ENCODE measurements at places on chromosomes 7 and 10.

GRCh38 chr7:138668229-138668596, 32.9 kb downstream of the SVOPL start:
- no peak for DNase-seq

- DNase-seq: no peak
These were observed 136.3 kb upstream of the ANK3 start for GRCh38 chr10:60525716-60526585.

GRCh38 chr10:132248455-132249225, 59.1 kb downstream of the STK32C start:
- DNase-seq: peak; percentile 74

- no peak for DNase-seq
These were observed 171.6 kb downstream of the PIP4K2A start for GRCh38 chr10:22542773-22543172.

GRCh38 chr10:69375307-69376151, 41.2 kb downstream of the TACR2 start:
- no peak for DNase-seq

- no peak for DNase-seq
These were observed 126.1 kb upstream of the DNAJB12 start for GRCh38 chr10:72480861-72481260.

GRCh38 chr10:119613741-119614140, 17.0 kb upstream of the TIAL1 start:
- DNase-seq: no peak

All from stimulated activated CD4-positive, alpha-beta T cell treated with anti-CD3 and anti-CD28 coated beads, Interleukin-12 subunit alpha, Interleukin-12 subunit beta, amount 100 ng/mL, for 4 hours (primary cell).